Activated naive CD4-positive, alpha-beta T cell treated with anti-CD3 and anti-CD28 coated beads, Interleukin-2, amount 50 U/mL, for 16 hours (primary cell): ENCODE measurements at places on chromosomes 1 and 21.

DNA sequence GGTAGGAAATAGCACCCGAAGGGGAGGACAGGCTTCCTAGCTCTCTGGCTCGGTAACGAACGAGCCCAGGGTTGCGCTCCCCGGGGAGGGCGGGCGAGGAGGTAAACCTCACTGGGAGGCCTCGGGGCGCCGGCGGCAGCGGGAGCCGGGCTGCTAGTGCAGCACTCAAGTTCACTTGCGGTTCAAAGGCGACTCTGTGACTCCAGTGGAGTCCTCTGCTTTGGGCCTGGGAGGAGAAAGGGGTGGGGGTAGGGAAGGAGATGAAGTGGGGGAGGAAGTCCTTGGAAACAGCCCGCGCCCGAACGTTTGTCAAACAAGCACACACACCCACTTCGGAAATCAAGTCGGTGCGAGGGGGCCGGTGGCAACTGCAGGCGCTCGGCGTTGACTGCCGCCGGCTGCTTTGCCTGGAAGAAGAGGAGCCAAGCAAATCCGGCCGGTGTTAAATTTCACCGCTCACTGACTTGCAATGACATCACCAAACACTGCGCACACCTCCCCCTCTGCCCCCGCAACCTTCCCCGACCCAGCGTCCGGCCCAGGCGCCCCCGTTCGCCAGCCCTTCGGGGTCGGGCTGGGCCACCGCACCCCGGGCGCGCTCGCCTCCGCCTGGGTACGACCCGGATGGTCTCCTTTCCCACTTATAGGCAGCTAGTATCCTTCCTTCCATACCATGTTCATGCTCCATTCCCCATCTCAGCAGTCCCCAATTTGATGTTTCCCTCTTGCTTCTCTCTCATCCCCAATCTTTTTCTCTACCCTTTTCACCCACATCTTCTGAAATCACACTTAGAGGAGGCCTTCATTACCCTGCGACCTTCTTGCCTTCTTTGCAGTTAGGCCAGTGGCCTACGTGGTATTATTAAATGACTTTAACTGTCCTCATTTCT, at the start of gene COL24A1:
Gene COL24A1, minus strand, starts transcription at position 207 of the 890 bp plus-strand sequence. CDS start 376 bp downstream, outside the sequence.
- DNase-seq: no peak

DNA sequence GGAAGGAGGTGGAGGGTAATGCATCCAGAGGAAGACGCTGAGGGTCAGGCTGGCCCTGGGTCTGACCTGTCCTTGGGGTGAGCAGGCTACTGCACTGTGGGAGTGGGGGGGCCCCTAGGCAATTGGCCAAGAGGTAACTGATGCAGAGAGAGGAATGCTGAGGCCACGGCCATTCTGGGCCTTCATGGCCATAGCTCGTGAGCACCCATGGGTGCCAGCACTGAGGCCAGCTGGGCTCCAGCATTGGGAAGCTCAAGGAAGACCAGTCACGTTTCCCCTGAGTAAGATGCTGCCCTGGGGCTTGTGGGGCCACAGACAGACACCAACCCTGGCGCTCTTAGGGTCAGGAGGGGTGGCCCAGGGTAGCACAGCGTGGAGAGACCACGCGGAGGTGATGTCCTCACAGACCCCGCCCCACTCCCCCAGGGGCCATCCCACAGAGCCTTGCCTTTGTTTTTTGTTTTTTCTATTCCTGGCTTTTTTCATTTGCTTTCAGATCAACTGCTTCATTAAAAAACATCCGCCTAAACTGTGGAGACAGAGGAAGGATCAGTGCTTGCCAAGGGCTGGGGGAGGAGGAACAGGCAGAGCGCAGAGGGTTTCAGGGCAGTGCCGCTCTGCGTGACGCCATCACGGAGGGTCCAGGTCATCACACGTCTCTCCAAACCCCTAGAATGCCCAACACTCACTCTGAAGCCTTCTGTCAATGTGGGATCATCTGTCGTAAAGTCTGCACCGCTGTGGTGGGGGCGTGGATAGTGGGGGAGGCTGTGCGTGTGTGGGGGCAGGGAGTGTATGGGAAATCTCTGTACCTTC, 61.1 kb downstream of the SIK1 start:
- no peak for DNase-seq

DNA sequence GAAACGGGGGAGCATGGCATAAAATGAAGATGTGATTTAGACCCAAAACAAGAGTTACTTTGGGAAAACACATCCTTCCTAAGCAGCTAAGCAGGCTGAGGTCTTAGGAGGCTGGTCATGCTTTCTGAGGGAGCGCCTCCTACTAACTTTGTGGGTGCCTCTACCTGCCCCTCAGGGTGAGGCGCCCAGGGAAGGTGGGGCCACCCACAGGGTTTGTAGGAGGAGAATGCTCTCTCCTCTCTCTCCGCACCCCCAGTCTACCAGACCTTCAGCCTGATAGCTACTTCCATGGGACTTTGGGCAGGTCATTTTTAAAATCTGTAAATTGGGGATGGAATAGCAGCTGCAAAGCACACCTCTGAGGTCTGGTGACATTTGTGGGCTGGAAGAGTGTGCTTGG, 23.8 kb downstream of the SLC27A3 start:
- DNase-seq: no peak

GRCh38 chr21:42409366-42409765, 5.7 kb downstream of the UBASH3A start:
- no peak for DNase-seq

- no peak for DNase-seq
Observed at GRCh38 chr1:190170321-190170720, 307.3 kb downstream of the BRINP3 start.

GRCh38 chr1:171636141-171636540, 14.1 kb downstream of the MYOCOS start:
- DNase-seq: no peak

- no peak for DNase-seq
Observed at GRCh38 chr1:59428828-59429227, 131.9 kb downstream of the FGGY start.

GRCh38 chr1:117698398-117699160, 92.7 kb downstream of the TENT5C start:
- DNase-seq: no peak

GRCh38 chr1:156992215-156992614, 53.3 kb downstream of the ARHGEF11 start:
- no peak for DNase-seq
